ENCODE measurements at places on chromosomes 7 and 10.

DNA sequence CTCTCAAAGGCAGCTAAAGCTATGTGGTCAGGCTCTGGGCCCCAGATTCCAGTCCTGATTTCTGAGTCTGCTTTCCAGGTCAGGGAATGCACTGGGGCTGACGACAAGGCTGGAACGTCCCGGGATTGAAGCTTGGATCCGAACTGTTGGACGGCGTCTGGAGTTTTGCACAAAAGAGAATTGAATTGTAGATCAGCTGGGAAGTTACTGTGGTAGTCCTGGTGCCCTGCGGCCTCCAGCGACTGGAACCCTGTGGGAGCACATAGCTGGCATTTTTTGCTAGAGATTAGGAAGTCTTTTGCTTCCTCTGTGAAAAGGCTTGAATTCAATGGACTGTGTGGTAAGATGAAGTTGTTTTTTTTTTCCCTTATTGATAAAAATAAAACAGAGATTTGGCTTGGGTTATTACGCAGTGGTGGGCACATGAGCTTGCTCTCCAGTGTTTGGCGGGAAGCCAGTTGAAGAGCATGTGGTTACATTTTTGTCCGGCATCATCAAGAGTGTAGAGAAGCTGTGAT lies at the start of gene HK1:
TSS of gene HK1 (plus strand) at position 51 of the 518 bp plus-strand sequence.
- DNase-seq = peak; percentile 90

DNA sequence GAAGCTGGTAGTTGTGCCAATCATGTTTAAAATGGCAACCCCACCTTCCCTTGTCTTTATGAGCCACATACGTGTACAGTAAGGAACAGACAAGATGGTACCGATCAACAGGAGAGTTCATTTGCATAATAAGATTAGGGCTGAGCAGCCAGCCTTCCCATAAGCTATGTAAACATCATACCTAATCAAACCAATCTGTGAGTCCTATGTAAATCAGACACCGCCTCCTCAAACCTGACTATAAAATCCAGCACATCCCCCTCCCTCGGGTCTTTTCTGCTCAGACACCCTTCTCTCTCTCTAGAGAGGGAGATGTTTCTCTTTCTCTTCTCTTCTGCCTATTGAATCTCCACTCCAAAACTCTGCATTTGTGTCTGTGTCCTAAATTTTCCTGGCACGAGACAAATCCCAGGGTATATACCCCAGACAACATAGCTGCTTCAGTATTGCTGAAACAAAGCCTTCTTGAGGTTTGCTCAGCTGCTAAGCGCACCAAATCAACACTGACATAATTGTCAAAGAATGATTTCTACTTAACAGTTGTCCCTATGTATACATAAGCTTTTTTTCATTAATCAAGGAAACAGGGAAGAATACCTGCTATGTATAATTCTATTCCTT lies 279.2 kb downstream of the THSD7A start:
- no peak for DNase-seq

- DNase-seq = no peak
Observed at GRCh38 chr10:5470062-5470751, 29.2 kb downstream of the CALML5 start.

- no peak for DNase-seq
Observed at GRCh38 chr7:40822861-40823260, 688.1 kb downstream of the SUGCT start.

DNA sequence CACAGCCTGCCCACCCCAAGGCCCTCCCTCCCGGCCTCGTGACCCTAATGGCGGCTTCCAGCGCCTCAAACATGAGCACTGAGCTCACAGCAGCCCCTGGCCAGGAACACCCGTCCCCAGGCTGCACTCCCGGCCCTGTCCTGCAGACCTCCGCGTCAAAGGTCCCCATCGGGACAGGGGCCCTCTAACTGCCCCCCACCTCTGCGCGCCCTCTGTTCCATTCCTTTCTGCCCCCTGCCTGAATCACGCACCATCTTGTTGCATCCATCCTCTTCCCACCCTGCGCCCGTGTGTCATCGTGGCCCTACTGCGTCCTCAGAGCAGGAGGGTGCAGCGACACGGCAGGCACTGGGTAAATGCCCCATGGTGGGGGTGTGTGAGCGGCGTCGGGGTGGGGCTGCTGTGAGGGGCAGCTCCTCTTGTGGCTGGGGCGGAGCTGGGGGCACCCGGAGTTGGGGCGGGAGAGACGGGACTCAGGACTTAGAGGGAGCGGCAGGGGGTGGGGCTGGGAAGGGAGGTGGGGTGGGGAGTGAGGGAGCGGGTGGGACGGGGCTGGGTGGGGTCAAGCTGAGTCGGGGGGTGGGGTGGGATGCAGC lies 13.4 kb downstream of the SLC29A4 start:
- peak; percentile 51 for DNase-seq

DNA sequence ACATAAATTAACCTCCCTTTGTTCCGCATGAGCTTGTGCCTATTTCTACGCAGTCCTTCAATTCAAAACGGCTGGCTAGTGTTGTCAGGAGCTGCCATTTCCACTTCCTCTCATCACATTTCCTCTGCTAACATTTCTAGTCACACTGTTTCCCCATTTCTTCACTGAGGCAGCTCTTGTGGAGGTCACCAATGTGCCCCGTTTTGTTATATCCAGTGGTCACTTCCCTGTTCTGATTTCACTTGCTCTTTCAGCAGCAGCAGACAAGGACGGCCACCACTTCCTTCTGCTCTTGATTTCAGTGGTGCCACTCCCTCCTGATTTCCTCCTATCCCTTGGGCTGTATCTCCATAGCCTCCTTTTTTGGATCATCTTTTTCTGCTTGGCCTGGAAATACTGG lies 64.8 kb upstream of the SEC61G start:
- DNase-seq = no peak

DNA sequence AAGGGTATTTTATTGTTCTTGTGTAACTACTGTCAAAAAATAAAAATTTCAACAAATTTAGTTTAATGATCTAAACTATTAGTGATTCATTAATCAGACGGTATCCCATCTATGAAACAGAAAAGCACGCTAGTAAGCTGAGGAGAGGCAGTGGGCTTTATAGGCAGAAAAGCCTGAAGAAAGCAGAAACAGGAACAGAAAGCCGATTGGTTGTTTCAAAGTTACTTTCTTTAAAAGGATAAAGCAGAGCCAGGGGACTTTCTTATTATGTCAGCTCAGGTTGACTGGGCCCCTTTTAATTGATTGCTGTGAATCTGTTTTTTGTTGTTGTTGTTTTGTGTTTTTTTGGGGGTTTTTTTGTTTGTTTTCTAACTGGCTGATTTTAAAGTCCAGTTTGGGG lies 105.5 kb downstream of the TES start:
- DNase-seq = no peak

DNA sequence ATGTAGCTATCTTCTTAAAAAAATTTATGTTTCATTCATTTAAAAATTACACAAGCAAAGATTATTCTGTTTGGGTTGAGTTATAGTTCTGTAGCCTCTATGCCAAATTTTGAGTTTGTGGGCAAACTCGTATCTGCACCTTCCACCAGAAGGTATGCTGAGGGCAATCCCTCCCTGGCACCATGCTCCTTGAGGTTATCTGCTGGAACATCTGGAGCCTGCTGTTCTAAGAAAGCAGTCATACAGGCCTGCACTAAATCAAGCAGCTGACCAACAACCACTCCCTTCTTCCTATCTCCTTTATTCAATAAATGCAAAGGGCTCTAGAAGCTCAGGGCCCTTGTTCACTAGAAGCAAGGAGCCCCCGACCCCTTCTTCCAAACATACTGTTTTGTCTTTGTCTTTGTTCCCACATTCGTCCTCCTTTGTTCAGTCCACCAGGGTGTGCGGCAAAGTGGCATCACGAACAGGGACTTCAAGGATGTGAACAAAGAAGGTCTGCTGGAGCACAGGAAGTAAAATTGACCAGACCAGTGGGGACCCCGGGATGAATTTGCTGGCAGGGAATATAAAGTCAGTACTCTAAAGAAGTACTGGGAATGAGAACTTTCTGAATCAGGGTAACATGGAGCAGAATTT lies 36.4 kb downstream of the OR13A1 start:
- no peak for DNase-seq

- DNase-seq = peak; percentile 92
Observed at GRCh38 chr7:22561321-22561811, 61.4 kb upstream of the STEAP1B start.

DNA sequence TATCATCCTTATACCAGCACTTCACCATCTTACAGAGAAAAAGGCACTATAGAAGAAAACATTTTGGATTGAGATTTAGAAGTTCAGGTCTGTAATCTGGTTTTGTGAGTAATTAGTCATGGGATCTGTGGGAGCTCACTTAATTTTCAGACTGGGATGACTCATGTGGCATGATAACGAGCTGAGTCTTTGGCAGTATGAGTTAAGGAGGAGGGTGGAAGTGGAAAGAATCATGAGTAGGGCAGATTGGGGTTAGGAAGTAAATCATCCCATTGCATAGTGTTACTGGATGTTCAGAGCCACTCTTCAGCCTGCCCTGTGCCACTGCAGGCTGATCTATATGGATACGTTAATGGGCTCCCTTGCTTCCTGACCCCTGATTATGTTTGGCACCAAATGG lies 64.9 kb downstream of the ZNF92 start:
- no peak for DNase-seq

DNA sequence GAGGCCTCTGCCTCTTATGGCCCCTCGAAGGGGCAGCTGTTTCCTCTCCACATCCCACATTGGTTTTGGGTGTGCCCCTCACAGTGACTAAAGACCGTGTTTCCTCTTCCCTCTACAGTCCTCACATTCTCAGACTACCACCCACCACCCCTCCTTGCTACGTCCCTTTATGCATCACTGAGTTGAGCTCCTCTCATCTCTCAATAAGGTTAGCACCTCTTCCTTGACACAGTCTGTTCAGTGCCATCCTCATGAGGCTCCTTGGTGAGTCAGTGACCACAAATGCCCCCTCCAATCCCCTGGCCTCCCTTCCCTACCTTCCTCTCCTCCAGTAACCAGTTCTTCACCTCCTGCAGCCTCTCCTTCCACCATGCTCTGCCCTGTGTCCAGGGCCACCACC lies 239.1 kb upstream of the MYO3A start:
- DNase-seq = no peak

DNA sequence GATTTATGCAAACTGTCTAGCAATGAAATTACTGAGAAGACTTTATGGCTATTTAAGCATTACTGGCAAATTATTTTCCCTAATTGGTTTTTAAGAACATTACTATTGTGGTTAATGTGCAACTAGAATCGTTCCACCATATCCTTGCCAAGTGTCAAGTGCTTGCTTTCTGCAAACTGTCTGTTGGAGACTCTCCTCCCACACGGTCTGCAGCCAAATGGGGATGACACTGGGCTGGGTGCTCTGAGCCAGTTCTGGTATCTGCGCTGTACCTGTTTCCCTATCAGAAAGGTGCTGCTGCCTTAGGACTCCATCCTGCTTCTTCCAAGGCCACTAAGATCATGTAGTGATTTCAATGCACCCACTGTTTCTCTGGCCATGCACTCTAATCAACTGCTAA lies 110.4 kb downstream of the RAMP3 start:
- DNase-seq = no peak

DNA sequence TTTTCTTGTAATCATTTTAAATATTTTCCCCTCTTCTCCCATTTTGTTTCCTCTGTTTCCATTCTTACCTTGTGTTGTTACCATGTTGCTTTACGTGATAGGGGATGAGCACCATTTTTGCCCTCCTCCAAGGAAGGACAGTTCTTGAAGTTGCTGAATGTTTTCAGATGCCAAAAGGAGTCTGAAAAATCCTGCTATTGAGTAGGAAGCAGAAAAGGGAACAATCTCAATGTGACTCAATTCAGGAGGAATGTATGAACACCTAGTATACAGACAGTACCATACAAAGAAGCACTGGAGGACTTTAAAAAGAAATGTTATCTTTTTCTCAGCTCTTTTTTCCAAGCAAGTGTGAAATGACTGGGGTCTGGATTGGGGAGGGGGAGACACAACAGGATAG lies 5.1 kb upstream of the NAMPT start:
- DNase-seq = no peak

DNA sequence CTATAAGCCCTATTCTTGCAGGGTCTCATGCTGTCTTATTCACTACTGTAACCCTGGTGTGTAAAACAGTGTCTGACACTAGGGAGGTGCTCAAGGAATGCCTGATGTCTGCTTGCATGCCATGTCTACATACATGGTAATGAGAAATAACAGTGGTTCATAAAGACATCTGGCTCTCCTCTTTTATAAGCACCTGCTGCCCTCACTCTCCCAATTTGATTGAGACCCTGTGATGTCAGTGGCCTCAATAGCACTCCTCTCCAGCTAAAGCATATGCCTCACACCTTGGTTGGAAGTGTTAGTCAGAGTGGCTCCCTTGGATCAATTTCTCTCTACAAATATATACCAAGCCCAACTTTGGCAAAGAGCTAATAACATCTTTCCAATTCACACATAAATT lies 30.6 kb downstream of the ANK3 start:
- DNase-seq = no peak

GRCh38 chr7:71996141-71996540 lies 416.0 kb downstream of the CALN1 start:
- DNase-seq = no peak

GRCh38 chr7:15581352-15581951 lies 19.6 kb upstream of the AGMO start:
- no peak for DNase-seq

DNA sequence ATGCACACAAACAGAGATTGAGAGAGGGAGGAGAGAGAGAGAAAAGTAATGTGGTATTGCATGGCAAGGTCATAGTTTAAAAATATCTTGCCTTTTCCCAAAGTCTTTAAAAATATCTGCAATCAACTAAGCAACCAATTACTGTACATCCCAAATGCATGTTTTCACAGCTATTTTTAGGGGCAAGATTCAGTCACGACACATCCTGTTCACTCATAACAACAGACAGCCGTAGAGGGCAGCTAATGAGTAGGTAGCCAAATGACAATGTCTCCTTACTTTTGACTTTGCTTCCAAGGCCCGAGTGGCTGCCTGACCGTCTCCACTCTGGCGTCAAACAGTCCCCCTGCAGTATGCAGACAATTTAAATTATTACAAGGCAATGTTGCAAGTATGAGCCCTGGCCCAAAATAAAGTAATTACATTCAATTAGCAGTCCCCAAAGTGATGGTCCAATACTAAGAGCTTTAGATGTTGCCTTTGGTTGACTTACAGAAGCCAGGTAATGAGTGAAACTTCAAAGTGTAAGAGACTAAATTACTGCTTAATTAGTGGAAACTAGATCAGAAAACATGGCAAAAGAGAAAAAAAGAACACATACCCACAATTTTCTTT lies 162.9 kb downstream of the MBL2 start:
- no peak for DNase-seq
